ENCODE measurements at places on chromosomes 12 and 14.

DNA sequence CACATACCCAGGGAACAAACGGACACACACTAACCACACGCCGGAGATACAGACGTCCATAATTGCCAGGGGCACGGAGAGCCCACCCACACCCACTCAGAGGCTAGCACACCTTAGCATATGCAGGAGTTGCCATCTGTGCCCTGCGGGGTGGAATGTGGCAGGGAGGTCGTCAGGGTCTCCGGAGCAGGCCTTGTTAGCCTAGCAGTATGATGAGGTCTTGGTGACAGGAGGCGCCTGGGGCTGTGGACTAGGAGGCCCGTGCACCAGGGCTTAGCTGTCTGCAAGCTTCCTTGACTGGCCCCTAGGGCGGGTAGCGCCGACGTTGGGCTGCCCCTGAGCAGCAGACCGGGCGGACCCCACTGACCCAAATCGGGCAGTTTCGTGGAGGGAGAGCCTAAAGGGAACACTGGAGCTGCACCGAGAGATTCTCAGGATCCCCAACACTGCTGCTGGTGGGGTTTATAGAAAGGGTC, 10.0 kb downstream of the STAC3 start:
- DNase-seq, result peak; percentile 82

DNA sequence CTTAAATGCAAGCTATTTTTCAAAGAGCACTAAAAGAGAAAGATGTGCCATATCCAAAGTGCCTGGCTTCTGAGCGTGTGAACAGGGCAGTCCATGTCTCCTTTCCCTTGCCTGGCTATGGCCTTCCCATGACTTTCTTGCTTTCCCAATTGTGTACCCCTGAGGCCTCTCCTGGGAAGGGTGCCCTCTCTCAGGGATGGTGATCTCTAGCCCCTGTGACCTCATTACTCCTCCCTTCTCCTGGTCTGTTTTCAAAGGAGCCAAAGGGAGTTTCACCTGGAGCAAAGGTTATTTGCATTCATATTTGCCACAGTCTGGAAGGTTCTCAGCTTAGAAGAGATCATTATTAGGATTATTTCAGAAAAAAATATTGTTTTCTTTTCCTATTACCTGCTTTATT, 429.4 kb upstream of the TMTC1 start:
- no peak for DNase-seq

- DNase-seq, result no peak
Measured at GRCh38 chr14:34098045-34098984, 147.4 kb upstream of the EGLN3 start.

DNA sequence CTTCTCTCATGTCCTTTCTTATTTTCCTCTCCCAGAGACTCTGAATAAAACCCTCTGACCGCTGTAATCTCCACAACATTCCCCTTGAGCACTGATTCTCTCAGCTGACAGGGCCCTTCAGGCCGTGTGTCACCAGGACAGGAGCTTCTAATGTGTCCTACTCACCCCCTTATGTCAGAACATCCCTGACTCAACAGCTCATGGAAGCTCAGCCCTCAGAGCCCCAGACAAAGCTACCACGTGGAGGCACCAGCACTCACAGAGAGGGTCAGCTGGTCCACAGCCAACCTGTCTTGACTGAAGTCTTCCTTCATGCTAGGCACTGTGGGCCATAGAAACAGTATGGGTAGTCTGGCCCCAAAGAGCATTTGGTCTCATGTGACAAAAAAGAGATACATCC, 49.8 kb downstream of the SMUG1 start:
- DNase-seq, result no peak

DNA sequence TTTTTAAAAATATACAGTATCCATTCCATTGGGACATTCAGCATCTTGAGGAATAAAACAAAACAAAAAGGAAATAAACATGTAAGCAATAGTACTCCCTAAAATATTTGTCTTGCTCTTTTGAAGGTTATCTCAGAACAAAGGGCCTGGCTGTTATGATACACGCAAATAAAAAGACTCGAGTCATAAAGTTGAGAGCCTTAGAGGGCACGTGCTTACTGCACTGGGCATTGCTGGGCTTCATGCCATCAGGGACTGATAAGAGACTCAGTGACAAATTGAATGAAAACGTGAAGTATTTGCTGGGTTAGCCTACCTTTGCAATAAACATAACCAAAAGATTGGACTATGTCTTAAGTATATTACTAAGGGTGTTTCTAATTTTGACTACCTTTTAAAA, 118.9 kb downstream of the SLC35F4 start:
- no peak for DNase-seq

- DNase-seq, result no peak
Measured at GRCh38 chr14:86574778-86575129, 1044.8 kb downstream of the FLRT2 start.

- peak; percentile 98 for DNase-seq
Measured at GRCh38 chr12:95073698-95074520, 491 bp upstream of the NR2C1 start.

DNA sequence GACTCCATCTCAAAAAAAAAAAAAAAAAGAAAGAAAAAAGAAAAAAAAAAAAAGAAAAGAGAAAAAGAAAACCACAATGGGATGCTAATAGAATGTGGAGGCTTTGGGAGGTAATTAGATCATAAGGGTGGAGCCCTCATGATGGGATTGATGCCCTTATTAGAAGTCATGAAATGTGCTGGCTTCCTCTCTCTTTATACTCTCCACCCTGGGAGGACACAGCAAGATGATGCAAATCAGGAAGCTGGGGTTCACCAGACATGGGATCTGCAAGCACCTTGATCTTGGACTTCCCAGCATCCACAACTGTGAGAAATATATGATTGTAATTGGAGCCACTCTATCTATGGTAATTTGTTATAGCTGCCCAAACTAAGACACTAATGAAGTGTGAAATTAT, 13.4 kb upstream of the DRAM1 start:
- DNase-seq, result no peak

DNA sequence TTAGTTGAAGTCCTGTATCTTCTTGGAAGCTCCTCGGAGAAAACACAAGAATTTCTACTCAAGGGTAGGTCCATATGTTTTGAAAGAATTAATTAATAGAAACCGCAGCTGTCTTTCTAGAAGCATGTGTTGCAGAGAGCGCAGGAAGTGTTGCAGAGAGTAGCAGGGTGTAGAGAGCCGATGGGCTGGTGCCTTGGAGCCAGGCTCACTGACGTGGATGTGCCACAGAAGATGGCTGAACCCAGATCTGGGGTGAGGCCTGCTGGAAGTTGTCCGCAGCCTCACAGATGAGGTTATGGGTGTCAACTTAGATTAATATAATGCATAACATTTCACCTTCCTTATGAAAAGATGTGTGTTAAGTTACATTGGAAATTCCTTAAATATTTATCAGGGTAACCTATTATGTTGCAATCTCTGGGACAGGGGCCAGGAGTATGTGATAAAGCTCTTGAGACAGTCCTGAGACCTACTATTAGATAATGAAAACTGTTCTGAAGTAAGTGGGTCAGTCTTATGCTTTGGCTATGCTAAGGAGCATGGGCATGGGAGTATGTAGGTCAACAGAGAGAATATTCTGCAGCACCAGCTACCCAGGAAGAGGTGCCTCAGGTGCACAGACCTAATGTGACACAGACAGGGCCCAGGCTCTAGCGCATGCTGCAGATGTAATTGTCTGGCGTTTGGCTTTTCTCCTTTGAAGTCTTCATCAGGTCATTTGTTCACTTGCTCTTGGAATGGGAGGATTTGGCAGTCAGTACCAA, 973.3 kb downstream of the BCL11B start:
- DNase-seq, result no peak

- no peak for DNase-seq
Measured at GRCh38 chr12:107624493-107624892, 61.1 kb upstream of the PWP1 start.

DNA sequence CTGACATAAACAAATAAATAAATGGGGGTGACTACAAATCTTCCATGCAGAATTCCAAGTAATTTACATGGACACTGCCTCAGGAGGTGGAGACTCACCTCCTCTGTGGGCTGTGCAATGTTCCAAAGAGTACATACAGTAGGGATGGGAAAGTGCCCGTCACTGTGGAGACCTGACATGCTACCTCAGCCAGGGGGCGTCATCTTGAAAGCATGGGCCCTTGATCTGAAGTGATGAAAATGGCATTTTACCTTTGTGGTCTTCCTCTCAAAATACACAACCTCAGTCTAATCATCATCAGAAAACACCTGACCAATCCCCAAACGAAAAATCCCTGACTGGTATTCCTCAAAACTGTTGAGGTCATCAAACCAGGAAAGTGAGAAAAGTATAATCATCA, 48.4 kb downstream of the ANAPC7 start:
- peak; percentile 74 for DNase-seq

- no peak for DNase-seq
Measured at GRCh38 chr14:22084393-22085281, 411.0 kb upstream of the OR4E1 start.

- no peak for DNase-seq
Measured at GRCh38 chr14:97891515-97891914, 1094.3 kb downstream of the VRK1 start.

- DNase-seq, result no peak
Measured at GRCh38 chr14:104075530-104076151, 9.9 kb upstream of the ASPG start.

DNA sequence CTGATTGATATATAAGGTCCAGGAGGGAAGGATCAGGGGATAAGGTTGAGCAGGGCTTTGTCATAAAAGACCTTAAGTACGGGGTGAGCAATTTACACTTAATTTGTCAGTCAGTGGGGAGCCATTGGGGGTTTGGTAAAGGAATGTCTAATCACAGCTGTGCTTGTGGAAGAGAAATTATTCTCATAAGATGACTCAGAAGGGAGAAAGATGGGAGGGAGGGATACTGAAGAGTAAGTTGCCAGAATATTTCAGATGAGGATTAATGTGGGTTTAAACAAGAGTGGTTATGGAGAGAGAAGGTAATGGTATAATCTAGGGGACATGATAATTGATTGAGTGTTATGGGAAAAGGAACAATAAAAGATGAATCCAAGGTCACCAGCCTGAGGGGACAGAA, 500.1 kb upstream of the CCDC196 start:
- DNase-seq, result no peak

Measured in H9 (cell line).